ENCODE measurements at places on chromosomes 5 and 9. TPM values are rescaled to one million over a fixed set of nuclear protein-coding genes. Genes with fewer than 3 reads are reported as not detected.

GRCh38 chr9:137412431-137412830, 10.5 kb downstream of the EXD3 start:
- DNase-seq, result no peak

- peak; percentile 60 for DNase-seq
Measured at GRCh38 chr5:44388321-44389089, 715 bp downstream of the FGF10 start.

- DNase-seq, result no peak
Measured at GRCh38 chr5:31361234-31361633, 167.7 kb downstream of the CDH6 start.

- DNase-seq, result no peak
Measured at GRCh38 chr9:125906144-125906543, 159.0 kb downstream of the PBX3 start.

FANCG gene
- 4.2 TPM for total RNA-seq

CYFIP2 gene
- total RNA-seq, result 29.6 TPM

Data from Right ventricle myocardium inferior (tissue), 1 donor.